ENCODE measurements at places on chromosomes 6 and 20.

DNA sequence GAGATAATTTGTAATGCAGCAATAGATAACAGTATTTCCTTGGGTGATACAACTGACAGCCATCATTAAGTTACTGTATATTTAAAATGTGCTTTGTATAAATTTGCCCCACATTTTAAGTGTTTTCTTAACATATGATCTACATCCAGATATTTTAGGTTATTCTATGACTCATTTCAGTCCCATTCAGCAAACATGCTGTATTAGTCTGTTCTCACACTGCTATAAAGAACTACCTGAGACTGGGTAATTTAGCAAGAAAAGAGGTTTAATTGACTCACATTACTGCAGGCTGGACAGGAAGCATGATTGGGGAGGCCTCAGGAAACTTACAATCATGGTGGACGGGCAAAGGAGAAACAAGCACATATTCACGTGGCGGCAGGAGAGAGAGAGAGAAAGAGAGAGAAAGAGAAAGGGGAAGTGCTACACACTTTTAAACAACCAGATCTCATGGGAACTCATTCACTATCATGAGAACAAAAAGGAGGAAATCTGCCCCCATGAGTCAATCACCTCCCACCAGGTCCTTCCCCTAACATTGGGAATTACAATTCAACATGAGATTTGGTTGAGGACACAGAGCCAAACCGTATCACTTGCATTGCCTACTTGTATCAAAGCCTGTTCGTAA is 9.6 kb upstream of the CHD6 start:
- no peak for DNase-seq

- no peak for DNase-seq
Measured at GRCh38 chr6:86537292-86537861, 400.0 kb upstream of the HTR1E start.

GRCh38 chr6:144762469-144762868 is 477.3 kb downstream of the UTRN start:
- no peak for DNase-seq

- DNase-seq = no peak
Measured at GRCh38 chr20:18719426-18719825, 94.2 kb upstream of the SCP2D1 start.

DNA sequence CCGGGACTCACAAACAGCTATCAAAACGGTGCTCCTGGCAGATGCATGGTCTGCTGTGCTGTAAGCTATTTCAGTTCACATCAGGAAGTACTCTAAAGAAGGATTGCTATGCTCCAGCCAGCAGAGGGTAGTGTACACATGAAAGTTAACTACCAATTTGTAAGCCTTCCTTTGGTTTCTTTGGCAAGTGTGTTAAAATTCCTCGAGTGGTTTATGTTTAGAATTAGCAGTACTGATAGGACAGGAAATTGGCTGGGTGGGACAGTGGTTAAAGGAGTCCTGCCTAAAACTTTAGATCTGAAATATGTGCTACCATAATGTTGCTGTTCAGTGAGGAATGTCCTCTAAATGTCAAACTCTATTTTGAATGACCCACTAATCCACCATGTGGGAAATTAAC is 47.4 kb downstream of the TRMT11 start:
- peak; percentile 52 for DNase-seq

Data from DMS53 (cell line).